ENCODE measurements at places on chromosomes 7 and 10.

DNA sequence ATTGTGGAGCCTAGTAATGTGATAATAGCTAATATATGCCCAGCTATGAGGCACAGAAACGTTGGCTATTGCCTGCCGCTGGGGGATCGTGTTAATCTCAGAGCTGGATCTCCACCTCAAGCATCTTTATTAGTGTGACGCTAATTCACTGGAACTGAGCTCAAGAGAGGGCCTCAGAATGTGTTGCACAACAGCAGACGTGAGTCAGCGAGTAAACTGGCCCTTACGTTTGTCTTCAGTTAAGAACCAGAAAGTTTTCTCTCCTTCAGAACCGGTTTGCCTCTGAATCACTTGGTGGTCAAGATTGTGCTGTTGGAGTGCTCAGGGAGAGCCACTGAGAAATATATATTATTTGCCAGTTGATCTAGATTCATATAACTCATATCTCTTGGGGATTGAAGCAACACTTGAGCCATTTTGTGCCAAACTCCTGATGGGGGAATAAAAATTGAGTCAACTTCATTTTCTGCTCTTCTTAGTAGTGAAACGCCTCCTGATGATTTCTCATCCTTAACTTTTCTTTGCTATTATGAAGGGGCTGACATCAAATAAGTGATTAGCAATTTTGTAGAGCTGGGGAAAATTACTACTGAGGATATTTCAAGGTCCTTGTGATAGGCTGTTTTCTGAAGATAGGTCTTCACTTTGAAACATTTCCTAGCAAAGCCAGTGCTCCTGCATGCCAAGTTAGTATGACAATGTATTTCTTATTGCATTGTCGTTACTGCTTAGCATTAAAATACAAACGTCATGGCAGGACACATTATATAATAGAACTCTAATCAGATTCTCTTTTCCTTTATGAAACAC is 22.3 kb downstream of the BZW2 start:
- DNase-seq: no peak
- H3K4me1 ChIP-seq: peaks cover 8% of the 10 kb centered on the region
- H3K4me3 ChIP-seq: no peak overlapping the region
- peaks cover 37% of the 10 kb centered on the region for H3K36me3 ChIP-seq
- peak overlapping the region; percentile 45 for H3K27ac ChIP-seq

DNA sequence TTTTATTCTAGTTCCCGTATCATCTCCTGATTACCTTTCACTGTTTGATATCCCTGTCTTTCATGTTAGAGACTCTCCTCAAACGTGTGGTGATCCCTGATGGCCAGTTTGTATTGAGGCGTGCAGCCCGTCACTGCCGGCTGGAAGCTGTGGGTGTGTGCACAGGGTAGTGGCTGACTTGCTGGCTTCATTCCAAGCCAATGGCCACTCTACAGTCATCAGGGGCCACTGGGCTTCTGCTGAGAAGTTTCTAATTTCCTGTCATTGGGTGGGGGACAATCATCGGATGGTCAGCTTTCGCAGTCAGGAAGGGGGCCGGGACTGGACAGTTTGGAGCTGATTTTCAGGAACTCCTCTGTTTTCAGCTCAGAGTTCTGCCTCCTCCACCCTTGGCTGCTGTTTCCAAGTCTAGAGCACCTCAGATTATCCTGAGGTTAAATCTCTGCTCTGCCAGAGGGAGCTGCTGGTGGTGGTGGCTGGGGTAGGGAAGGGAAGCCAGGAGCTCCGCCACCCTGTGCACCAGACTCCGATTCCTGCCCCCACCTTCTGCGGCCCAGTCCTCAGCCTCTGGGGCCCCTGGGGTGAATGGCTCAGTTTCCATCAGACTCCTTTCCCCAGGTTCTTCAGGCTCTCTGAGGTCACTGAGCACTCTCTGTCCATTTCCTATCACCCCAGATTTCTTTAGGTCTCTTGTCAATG is 34.9 kb downstream of the BAIAP2L1 start:
- no peak for DNase-seq
- peaks cover 13% of the 10 kb centered on the region for H3K27me3 ChIP-seq
- H3K27ac ChIP-seq: no peak overlapping the region
- no peaks in the 10 kb centered on the region for H3K4me1 ChIP-seq
- H3K4me3 ChIP-seq: no peak overlapping the region
- no peaks in the 10 kb centered on the region for H3K36me3 ChIP-seq

- peaks cover 29% of the 10 kb centered on the region for H3K36me3 ChIP-seq
- H3K27me3 ChIP-seq: no peaks in the 10 kb centered on the region
- H3K4me3 ChIP-seq: no peak overlapping the region
- DNase-seq: no peak
- H3K4me1 ChIP-seq: peaks cover 16% of the 10 kb centered on the region
- H3K27ac ChIP-seq: no peak overlapping the region
These were observed 111.2 kb downstream of the OSBPL3 start for GRCh38 chr7:24868741-24869140.

- H3K36me3 ChIP-seq: no peaks in the 10 kb centered on the region
- H3K4me3 ChIP-seq: no peak overlapping the region
- H3K4me1 ChIP-seq: no peaks in the 10 kb centered on the region
These were observed 38.8 kb upstream of the GRB10 start for GRCh38 chr7:50821457-50822008.

DNA sequence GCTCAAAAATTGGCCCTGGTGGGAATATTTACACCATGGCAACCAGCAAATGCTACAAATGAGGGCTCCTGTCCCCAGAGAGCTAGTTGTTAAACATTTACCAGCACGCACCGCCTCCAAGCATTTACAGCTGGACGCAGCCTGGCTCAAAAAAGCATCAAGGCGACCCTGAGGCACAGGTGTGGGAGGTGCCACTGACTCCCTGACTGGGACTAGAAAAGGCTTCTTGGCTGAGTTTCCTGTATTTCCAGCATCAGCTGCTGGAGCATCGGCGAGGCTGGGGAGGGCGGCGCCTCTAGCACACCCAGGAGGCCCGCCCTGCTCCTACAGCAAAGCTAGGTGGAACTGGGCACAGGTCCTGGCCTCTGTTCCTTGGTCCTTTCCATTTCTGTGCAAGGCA is 43.5 kb upstream of the ZRANB1 start:
- DNase-seq: no peak
- H3K4me3 ChIP-seq: no peak overlapping the region
- H3K27me3 ChIP-seq: peaks cover 7% of the 10 kb centered on the region
- H3K36me3 ChIP-seq: no peaks in the 10 kb centered on the region
- no peaks in the 10 kb centered on the region for H3K4me1 ChIP-seq

GRCh38 chr7:18399436-18400235 is 95.9 kb upstream of the HDAC9 start:
- no peak for DNase-seq
- H3K27ac ChIP-seq: no peak overlapping the region
- H3K4me3 ChIP-seq: no peak overlapping the region
- peaks cover 4% of the 10 kb centered on the region for H3K36me3 ChIP-seq
- no peaks in the 10 kb centered on the region for H3K27me3 ChIP-seq

DNA sequence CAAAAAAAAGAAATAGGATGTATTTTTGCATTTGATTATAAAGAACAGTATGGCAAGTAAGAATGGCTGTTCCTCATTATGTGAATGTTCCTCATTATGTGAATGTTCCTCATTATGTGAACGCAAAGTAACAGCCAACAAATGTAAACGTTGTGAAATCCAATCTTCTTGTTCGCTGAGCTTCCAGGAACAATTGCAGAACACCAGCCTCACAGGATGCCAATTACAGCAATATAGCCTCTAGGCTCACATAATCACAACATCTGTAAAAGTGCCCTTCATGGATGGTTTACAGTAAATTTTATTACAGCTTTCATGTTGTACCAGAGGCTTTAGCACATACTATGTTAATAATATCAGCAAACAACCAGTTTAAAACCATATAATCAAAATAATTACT is 71.6 kb downstream of the THSD7A start:
- no peaks in the 10 kb centered on the region for H3K4me1 ChIP-seq
- H3K27me3 ChIP-seq: no peaks in the 10 kb centered on the region
- DNase-seq: no peak
- no peak overlapping the region for H3K27ac ChIP-seq

- H3K27me3 ChIP-seq: peaks cover 2% of the 10 kb centered on the region
- H3K4me3 ChIP-seq: no peak overlapping the region
- no peak overlapping the region for H3K27ac ChIP-seq
- no peaks in the 10 kb centered on the region for H3K4me1 ChIP-seq
- DNase-seq: no peak
These were observed 307.2 kb downstream of the TCERG1L start for GRCh38 chr10:131004276-131004675.

Measured in memory B cell (primary cell).